ENCODE measurements at places on chromosomes 3 and 15.

DNA sequence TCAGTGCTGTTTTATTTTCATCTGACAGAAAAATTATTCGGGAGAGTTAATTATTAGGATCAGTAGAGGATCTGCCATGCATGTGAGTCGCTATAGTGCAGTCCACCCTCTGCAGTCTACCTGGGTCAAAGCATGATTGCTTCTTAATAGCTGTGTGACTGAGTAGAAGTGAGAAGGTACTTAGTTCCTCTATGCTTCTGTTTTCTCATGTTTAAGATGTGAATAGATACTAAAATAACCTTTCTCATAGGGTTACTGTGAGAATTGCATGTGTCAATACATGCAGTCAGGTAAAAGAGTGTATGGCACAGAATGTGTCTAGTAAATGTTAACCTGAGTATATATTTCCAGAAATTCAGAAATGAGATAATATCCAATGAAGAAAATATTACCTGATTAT lies 435.7 kb downstream of the NAALADL2 start:
- no peak for DNase-seq

GRCh38 chr15:38299216-38299615 lies 46.6 kb downstream of the SPRED1 start:
- peak; percentile 45 for DNase-seq

- DNase-seq, result no peak
These were observed 33.4 kb upstream of the PRR23E start for GRCh38 chr3:127159543-127159942.

GRCh38 chr3:50236484-50237132 lies 604 bp downstream of the GNAI2 start:
- no peak for DNase-seq

DNA sequence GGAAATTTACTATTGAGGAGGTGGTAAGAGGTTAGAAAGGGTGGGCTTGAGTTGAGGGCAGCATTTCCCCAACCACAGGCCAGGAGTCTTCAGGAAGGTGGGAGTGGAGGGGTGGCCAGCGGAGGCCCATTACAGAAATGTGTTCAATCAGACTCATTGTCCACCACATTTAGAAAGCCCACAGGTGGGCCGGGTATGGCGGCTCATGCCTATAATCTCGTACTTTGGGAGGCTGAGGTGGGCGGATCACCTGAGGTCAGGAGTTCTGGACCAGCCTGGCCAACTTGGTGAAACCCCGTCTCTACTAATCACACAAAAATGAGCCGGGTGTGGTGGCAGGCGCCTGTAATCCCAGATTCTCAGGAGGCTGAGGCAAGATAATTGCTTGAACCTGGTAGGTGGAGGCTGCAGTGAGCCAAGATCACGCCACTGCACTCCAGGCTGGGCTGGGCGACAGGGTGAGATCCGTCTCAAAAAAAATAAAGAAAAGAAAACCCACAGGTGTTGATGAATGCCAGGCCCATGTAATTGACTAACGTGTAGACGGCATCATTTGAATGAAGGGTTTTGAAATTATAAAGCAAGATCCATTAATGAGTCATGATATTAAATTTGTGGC lies 12.2 kb upstream of the SYNM start:
- no peak for DNase-seq

DNA sequence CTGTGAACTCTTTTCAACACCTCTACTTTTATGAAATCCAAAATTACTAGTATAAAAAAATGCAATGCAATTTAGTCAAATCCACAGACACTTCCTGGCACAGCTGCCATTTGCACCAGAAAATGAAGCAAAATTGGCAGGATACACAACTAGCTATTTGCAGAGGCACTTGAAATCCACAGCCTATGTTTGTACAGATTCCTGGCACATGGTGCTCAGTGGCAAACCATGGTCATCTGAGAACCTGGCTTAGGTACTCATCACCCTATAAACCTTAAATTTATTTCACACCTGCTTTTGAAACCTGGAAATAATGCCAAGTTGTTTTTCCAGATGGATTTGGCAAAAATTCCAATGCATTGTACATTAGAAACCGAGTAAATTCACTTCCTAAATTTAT lies 20.2 kb upstream of the PPM1L start:
- DNase-seq, result no peak

GRCh38 chr15:101097111-101097510 lies 154.7 kb downstream of the CHSY1 start:
- no peak for DNase-seq

- DNase-seq, result no peak
These were observed 60.5 kb upstream of the ETV5 start for GRCh38 chr3:186169379-186169778.

DNA sequence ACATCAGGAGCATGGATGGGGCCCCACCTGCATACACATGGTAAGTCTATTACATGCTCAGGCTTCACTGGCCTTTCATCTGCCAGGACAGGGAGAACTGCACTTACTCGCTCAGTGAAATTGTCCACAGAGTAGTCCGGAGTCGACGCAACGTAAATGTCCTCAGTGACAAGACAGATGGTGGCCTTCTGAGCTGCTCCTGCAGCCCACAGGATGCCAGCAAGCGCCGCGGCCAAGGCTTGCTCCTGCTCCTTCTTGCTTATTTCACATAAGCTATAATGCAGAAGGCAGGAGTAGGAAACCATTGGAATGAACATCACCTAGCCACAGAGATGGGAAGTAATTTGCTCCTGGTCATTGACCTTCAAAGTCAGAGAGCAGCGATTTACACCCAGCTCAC lies 14.4 kb downstream of the MINDY4B start:
- no peak for DNase-seq

- DNase-seq, result no peak
These were observed 29.5 kb upstream of the CNBP start for GRCh38 chr3:129213238-129213637.

Data from GM04503 (cell line).